ENCODE measurements at places on chromosomes 16 and 17.

DNA sequence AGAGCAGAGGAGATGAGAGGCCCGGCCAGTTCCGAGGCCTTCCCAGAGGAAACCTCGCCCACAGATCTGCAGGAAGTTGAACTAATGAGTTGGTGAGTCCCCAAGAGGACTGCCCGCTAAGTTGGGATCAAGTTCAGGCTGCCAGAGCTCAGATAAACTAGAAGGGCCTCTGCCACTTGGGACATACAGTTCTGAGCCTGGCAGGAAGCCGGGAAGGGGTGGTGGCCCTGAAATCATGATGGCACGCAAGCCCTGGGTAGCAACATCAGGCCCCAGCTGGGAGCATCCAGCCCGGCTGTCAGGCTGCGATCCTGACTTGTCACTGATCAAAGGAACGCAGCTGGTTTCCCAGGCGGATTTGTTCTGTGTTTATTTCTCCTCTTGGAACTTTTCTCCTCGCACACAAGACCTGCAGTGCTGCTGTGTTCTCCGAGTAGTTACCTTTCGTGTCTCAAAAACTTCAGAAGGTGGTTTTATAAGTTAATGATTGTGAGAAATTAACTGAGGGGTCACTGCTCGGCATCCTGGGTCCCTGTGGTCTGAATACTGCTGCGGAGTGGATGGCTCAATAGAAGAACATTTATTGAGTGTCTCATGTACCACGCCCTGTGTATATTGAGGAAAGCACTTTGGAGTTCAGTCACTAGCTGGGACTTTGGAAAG is 8.0 kb upstream of the WFDC1 start:
- no peak for DNase-seq

- DNase-seq: peak; percentile 69
These were observed 30.9 kb downstream of the SOCS1 start for GRCh38 chr16:11224894-11225676.

GRCh38 chr16:87580855-87581261 is 21.4 kb upstream of the JPH3 start:
- DNase-seq: no peak

DNA sequence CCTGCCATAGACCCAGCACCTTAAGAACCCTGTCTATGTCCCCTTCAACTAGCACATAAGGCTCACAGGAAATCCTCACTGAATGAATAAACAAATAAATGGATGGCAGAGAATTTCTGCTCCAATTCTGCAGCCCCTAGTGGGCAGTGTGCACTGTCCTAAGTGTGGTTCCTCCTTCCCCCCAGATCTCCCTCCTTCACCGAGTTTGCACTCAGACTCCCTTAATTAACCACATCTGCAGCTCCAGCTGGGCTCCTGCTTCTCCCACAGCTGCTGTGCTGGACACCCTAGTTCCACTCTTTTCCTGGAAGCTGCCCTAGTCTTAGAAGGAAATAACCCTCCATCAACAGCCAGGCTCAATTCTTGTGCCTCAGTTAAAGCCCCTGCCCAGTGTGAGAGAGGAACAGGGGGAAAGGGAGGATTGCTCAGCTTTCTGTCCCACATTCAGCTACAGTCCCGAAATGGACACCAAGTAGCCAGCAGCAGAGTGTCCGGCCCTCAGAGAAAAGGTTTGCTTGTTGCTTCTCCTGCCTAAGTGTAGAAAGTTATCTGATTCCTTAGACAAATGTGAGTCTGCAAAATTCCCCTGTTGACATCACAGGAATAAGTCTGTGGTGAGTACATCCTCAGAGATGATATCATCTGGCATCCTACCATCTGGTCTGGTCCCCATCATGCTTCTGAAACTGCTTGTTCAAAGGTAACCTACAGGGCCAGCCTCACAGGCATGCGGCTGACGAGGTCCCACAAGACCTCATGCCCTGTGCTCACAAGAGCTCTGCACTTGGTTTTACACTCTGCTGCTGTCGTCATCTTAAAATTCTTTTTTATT is 12.3 kb downstream of the LRRC3C start:
- no peak for DNase-seq

DNA sequence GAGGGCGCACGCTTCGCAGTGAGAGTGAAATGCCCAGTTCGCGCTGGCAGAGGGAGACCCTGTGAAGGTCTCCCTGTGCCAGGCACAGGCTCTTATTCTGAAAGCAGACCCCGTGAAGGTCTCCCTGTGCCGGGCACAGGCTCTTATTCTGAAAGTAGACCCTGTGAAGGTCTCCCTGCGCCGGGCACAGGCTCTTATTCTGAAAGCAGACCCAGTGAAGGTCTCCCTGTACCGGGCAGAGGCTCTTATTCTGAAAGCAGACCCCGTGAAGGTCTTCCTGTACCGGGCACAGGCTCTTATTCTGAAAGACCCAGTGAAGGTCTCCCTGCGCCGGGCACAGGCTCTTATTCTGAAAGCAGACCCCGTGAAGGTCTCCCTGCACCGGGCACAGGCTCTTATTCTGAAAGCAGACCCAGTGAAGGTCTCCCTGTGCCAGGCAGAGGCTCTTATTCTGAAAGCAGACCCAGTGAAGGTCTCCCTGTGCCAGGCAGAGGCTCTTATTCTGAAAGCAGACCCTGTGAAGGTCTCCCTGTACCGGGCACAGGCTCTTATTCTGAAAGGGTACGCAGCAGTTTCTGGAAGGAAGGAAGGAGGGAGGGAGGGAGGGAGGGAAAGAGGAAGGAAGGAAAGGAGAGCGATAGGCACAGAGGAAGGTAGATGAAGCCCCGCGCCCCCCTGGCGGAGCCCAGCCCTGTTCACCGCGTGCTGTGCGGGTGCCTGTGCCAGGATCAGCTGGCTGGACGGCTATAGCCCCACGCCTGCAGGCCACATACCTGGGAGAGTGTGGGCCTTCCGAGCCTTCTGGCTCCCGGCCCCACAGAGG is 55.3 kb downstream of the WDR45B start:
- peak; percentile 21 for DNase-seq

GRCh38 chr16:2715519-2715918 is 4.5 kb downstream of the PRSS27 start:
- DNase-seq: peak; percentile 62

GRCh38 chr17:40699371-40699770 is 4.2 kb downstream of the KRT24 start:
- no peak for DNase-seq

GRCh38 chr17:39054111-39054645 is 87.0 kb upstream of the FBXO47 start:
- DNase-seq: no peak

DNA sequence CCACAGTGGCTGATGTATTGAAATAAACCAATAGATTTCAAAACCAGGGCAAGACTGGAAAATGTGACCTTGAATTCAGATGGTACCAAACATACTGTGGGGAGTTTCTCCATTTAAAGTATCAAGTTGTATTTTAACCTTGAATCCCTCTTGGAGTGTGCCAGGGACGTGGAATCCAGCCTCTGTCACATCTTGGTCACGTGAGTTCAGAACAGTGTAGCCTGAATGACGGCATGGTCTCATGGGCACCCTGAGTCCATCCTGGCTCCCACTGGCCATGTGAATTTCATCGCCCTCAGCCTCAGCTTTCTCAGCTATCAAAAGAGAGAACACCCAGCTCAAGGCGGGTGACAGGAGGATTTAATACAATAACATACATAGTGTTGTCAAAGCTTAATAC is 6.8 kb downstream of the ZNF771 start:
- DNase-seq: no peak

GRCh38 chr16:81790277-81790676 is 11.2 kb downstream of the PLCG2 start:
- DNase-seq: no peak

- DNase-seq: no peak
These were observed 190.1 kb upstream of the TBX2 start for GRCh38 chr17:61209525-61209924.

DNA sequence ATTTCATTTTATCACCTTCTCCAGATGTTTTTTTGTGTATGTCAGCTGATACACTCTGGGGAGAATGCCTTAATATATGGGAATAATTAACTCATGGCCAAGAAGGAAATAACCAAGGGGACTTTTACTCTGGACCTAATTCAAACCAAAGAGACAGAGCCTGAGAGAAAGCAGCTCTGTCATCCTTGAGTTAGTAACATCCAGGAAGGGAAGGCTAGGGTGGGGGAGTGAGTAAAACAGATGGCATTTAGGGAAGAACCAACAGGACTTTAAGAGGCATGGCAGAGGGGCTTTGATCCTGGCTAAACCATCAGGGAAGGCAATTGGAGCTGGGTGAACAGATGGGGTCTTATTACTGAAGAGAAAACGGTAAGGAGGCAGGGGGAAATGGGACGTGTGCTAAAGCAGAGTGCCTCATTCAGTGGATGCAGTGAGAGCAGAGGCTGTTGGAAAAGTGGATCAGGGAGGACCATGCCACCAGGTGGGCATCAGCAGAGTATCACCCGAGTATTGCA is 2.5 kb upstream of the SMPD3 start:
- DNase-seq: no peak

DNA sequence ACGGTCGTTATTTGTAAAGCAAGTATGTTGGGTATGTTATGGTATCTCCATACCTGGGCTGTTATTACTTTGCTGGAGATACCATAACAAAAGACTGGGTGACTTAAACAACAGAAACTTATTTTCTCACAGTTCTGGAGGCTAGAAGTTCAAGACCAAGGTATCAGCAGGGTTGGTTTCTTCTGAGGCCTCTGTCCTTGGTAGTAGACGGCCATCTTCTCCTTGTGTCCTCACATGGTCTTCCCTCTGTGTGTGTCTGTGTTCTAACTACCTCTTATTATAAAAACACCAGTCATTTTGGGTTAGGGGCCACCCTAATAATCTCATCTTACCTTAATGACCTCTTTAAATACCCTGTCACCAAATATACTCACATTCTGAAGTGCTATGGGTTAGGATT is 33.2 kb upstream of the MRTFB start:
- DNase-seq: no peak

DNA sequence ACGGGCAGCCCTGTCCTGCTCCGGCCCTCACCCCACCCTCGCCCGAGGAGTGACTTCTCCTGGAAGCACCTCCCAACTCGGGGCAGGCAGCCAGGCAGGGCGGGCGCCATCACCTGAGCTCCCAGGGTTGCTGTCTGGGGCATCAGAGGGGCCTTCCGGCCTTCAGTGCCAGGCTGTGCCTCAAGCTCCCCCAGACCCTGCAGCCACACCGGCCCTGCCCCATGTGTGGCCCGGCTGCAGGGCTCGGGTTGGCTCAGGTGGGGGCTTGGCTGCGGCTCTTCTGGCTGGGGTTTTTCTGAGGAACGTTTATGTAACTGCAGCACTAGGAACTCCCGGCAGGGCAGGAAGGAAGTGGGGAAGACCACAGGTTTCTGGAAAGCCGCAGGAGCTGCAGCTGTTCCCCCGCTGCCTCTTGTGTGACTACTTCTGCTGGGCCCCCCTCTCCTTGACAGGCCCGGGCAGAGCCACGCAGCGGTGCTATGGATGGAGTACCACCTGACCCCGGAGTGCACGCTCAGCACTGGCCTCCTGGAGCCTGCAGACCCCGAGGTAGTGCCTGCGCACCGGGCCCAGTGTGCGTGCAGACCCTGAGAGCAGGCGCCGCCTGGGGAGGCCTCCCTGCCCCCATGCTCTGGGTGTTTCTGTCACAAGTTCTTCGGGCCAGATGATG is 45.6 kb downstream of the PRMT7 start:
- peak; percentile 36 for DNase-seq

- no peak for DNase-seq
These were observed 1.4 kb downstream of the NFAT5 start for GRCh38 chr16:69566981-69567680.

GRCh38 chr17:7706631-7707354 is 1.8 kb downstream of the EFNB3 start:
- no peak for DNase-seq

- no peak for DNase-seq
These were observed 636.7 kb upstream of the KIF2B start for GRCh38 chr17:53186001-53186400.

DNA sequence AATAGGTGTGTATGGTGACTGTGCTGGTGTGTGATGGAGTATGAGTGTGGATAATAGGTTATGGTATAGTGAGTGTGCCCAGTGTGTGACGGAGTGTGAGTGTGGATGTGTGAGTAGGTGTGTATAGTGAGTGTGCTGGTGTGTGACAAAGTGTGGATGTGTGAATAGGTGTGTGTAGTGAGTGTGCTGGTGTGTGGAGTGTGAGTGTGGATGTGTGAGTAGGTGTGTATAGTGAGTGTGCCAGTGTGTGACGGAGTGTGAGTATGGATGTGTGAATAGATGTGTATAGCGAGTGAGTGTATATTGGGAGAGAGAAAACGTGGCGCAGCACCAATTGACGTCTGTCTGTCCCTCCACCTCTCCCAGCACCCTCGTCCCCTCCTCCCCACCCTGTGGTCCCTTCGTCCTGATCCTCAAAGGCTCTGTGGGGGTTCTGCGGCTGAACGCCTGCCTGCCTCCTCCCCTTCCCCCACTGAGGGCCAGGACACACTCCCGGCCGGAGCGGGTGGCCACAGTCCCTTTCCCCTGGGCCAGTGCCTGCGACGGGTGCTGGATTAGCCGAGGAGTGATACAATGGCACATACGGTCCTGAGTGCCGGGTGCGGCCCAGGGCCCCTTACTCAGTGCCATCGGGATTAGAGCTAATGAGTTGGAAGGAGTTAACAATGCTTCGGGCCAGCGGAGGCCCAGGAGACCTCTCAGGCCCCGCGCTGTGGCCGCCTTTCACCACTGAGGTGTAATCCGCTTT is 160.0 kb downstream of the MRM1 start:
- DNase-seq: no peak

DNA sequence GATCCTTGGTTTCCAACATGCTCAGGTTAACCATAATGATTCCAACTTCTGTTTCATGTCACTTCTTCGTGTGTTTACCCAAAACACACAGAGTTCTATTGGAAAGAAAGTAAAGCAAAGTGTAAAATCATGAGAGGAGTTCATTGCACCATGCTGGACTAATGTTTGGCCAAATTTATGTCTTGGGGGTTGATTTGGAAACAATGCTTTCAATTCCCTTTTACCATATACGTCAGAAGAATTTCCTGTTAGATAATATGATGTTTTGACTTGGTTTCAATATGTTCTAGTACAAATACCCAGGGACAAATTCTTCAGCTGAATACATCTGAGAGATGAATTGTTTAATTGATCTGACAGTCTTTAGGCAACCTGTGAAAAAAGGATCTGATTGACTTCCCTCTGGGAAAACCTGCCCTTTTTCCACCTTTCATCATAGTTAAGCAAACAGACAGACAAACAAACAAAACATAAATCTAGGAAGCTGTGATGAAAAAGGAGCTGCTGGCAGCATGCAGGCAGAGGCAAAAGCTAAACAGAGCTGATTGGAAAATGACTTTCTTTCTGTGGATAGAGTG is 26.0 kb upstream of the MPHOSPH6 start:
- no peak for DNase-seq

Measured in activated CD8-positive, alpha-beta memory T cell treated with anti-CD3 and anti-CD28 coated beads for 48 hours (primary cell).